ENCODE measurements at places on chromosomes 2 and 18. TPM values are rescaled to one million over a fixed set of nuclear protein-coding genes. Genes with fewer than 3 reads are reported as not detected.

DNA sequence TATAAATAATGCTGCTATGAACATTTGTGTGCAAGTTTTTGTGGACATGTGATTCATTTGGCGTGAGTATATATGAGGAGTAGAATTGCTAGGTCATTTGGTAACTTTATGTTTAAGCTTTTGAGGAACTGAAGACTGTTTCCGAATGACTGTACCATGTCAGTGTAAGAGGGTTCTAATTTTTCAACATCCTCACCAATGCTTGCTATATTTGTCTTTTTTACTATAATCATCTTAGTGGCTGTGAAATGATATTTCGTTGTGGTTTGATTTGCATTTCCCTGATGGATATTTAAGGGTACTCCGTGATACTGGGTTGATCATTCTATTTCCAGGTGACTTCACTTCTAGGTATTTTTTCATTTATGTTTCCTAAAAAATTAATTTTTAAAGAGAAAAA is 241.1 kb downstream of the BCL2 start:
- DNase-seq: no peak

ASXL3 gene
- total RNA-seq: 1.7 TPM

DNA sequence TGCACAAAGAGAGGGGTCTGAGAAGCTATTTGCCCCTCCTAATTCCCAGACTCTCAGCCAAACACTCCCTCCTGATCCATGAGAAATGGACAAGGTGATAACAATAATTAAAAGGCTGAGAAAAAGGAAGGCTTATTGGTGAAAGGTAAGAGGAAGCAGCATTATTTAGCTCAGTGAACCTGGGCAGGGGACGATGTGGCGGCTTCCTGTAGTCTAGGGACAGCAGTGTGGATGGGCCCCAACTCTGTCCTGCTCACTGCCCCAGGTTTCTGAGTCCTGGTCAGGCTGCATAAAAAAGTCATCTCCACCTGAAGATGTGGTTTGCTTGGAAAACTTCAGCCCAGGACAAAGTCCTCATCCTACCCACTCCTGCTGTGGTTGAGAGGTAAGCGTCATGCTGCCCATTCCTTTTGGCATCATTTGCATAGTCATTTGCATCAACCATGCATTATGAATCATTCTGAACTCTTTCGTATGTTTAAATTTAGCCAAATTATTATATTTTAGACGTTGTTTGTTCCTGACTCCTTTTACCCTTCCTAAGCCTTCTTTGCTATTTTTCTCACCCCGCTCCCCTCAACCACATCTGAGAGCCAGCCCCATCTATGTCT is 126.8 kb downstream of the CLIP4 start:
- no peak for DNase-seq

ADRA2B gene
- total RNA-seq: not detected

DNA sequence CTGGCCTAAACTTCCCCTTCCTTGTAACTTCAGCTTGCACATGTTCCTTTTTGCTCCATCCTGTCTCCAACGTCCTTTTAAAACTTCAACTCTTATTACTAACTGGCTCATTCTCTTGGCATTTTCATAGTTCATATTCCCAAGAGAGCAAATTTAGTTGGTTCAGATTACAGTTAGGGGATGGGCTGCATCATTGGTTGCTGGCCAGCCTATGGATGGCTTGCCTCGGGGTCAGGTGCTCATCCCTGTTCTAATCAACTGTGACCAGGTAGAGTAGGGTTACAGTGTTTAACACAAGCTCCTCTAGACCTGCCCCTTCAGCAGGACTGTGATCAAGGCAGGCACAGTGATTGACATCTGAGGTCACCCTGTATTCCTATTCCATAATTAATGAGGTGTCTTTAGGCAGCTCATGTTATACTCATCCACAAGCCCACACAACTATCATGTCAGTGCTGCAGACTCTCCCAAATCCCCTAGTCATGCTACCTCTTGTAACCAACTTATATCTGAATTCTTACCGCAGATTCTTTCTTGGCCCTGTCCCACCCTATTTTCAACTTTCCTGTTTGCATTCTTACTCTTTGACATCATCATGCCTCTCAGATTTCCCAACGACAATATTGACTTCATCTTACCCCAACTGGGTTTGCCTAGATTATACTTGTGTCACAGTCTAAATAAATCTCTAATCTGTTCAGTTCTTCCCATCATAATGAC is 293.3 kb downstream of the MTX2 start:
- DNase-seq: peak; percentile 50

EPAS1 gene
- 397 TPM for total RNA-seq

GRCh38 chr2:19086231-19086651 is 272.2 kb downstream of the OSR1 start:
- DNase-seq: no peak

DUSP11 gene
- 27.0 TPM for total RNA-seq

GRCh38 chr2:159506764-159507440 is 109.4 kb downstream of the BAZ2B start:
- peak; percentile 40 for DNase-seq

DNA sequence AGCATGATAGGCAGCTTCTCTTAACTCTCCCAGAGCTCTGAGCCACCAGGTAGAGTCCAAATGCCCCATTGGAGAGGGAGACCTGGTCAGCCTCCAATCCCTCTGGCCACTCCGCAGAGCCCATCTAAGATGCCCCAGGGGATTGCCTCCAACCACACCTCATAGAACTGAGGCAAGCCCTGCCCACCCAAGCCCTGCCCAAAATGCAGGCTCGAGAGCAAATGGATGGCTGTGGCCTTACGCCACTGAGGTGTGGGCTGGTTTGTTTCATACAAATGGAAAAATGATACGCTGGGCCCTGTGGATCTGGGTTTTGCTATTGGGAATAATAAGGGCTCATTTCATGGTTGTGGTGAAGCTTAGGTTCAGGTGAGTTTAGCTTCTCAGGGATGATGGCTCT is 3.0 kb upstream of the TFCP2L1 start:
- DNase-seq: no peak

DNA sequence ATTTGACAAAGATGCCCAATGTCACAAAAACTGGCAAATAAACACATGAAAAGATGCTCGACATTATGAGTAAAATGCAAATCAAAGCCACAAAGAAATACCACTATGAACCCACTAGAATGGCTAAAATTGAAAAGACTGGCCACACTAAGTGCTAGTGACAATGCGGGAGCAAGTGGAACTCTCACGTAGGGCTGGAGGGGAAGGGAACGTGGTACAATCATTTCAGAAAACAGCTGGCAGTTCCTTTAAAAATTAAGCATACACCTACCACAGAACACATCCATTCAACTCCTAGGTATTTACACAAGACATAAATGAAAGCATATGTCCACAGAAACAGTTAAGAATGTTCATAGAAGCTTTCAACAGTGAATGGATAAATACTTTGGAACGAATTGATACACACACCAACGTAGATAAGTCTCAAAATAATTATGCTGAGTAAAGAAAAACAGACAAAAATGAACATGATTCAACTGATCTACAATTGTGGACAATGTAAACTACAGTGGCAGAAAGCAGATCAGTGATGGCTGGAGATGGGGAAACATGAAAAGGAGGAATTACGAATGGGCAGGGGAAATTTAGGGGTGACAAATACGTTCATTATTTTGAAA is 71.7 kb downstream of the MYOM1 start:
- DNase-seq: no peak

DNA sequence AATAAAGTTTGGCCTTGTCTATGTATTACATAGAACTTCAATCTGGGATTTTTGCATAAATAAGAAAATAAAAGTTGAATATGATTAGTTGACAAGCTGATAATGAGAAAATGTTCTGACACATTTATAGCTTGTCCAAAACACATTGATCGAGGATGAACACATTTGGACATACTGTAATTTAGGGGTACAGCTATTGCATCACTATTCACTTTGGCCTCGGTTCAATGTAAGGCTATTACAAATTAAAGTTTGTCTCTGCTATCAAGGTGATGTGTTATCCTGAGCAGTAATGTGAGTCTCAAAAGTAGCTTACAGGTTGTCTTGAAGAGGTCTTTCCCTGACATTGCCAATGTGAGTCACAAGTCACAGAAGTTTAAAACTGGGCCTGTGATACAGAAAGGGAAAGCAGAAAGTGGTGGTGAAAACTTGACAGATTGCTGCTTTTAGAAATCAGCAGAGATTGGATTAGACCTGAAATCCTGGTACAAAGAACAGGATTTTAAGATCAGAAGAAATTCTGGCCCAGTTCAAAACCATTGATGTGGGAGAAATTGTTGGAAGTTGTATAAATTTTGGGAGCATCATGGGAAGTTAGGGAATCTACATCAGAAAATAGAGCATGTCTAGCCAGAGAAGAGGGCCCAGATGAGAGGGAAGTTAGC is 674.1 kb downstream of the NYAP2 start:
- no peak for DNase-seq

DNA sequence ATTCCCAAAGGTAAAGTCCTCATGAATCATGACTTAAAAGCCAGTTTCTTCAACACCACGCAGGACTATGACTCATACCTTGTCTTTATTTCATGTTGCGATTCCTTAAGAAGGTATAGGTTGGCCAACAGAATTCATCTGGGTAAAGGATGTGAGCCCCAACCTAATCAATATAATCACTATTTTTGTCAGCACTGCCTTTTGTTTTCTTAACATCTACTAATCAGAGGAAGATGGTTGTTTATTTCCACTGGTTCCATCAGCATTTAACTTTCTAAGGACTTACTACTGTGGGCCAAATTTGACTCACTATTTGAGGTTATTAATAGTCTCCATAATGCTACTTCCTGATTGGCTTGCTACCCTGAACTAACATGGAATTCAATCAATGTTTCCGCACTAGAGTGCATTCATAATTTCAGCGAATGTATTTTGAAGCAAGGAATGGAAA is 78.6 kb downstream of the SCG2 start:
- no peak for DNase-seq

C2orf78 gene
- total RNA-seq: not detected

RGPD4 gene
- total RNA-seq: 0.09 TPM

DNA sequence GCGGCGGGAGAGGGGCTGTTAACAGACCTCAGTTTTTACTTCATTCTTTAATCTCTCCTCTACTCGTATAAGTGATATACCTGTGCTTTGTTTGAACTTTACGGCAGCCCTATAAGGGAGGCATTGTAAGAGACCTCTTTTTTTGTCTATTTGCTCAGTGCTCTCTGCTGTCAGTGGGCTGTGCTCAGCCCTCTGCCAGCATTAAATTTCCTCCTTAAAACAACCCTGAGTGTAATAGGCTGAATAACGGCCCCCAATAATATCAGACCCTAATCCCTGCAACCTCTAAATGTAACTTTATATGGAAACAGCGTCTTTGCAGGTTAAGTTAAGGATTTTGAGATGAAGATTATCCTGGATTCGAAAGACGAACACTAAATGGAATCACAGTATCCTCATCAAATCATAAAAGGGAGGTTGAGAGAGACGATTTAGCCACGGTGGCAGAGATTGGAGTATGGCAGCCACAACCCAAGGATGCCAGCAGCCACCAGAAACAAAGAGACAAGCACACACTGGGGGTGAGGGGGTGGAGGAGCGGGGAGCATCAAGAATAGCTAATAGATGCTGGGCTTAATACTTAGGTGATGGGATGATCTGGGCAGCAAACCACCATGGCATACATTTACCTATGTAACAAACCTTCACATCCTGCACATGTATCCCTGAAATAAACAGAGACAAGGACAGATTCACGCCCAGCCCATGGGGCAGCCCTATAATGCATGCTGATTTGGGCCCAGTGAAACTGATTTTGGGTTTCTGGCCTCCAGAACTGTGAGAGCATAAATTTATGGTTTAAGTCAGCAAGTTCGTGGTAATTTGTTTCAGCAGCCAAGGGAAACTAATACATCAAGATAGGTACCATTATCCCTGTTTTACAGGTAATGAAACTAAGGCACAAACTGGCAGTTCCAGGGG is 894 bp upstream of the FARSB start:
- DNase-seq: no peak

- no peak for DNase-seq
Observed at GRCh38 chr18:55605733-55606338, 17.8 kb upstream of the TCF4 start.

CDH20 gene
- total RNA-seq: not detected

SPAG16 gene
- total RNA-seq: 7.7 TPM

DNA sequence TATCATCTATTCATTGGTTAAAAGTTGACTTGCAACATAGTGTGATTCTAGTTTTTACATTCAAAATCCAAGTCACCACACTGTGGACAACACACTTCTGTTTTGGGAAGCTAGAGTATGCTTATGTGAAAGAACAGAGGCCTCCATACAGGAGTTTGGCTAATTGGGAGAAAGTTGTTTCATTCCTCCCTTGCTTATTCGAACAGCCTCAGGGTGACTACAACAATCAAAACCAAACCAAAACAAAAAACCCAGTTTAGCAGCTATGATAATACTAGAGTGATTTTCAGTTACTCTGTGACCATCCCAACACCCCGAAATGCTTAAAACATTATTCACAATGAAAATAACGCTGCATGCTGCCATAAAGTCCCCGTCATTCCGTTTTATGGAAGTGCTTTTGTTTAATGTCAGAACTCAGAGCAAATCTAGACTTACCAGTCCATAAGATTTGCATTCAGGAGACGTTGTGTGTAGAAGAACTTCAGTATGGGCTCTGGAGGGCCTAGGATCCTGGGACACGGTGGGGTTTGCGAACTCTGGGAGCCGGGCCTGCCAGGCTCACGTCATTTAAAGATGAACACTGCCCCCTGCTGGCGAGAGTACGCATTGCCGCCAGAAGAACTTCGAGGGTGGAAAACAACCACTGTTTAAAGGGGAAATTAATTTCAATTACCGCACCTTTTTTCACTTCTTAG is 111.4 kb downstream of the FTCDNL1 start:
- peak; percentile 51 for DNase-seq

DNA sequence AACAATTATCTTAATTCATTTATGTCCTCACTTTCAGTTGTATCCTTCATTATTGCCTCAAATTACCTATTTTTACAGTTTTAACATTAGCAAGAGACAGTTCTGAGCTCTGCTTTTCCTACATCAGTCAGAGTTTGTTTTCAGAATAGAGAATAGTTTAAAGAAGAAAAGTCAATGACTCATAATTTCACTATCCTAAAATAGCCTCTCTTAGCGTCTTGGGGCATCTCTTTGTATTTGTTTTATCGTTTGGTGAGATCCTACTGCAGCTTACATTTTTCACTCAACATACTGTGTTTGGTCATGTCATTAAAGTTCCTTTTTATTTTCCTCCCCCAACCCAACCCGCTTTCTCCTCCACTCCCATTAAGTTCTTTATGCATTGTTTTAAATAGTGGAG is 3.8 kb downstream of the SEC11C start:
- DNase-seq: no peak

VAPA gene
- 163 TPM for total RNA-seq

GRCh38 chr2:159096901-159097300 is 128.5 kb downstream of the TANC1 start:
- DNase-seq: peak; percentile 22

GRCh38 chr18:48951448-48952286 is 902 bp upstream of the SMAD7 start:
- peak; percentile 91 for DNase-seq

IL36B gene
- not detected for total RNA-seq

GRCh38 chr2:160220026-160220425 is 20.0 kb upstream of the ITGB6 start:
- no peak for DNase-seq

- peak; percentile 98 for DNase-seq
Observed at GRCh38 chr2:36561237-36561944, 36.6 kb downstream of the FEZ2 start.
